Activated B cell treated with CpG ODN at 0.5 μM for 24 hours (primary cell): ENCODE measurements at places on chromosomes 7 and 10. TPM values are rescaled to one million over a fixed set of nuclear protein-coding genes. Genes with fewer than 3 reads are reported as not detected.

The MAGI2 gene
- total RNA-seq: 0.38 and 0.46 TPM in 2 replicates

The TMEM184A gene
- not detected in 2 replicates for total RNA-seq

- DNase-seq: no peak
These were observed 158.9 kb downstream of the MLLT10 start for GRCh38 chr10:21692916-21693315.

DNA sequence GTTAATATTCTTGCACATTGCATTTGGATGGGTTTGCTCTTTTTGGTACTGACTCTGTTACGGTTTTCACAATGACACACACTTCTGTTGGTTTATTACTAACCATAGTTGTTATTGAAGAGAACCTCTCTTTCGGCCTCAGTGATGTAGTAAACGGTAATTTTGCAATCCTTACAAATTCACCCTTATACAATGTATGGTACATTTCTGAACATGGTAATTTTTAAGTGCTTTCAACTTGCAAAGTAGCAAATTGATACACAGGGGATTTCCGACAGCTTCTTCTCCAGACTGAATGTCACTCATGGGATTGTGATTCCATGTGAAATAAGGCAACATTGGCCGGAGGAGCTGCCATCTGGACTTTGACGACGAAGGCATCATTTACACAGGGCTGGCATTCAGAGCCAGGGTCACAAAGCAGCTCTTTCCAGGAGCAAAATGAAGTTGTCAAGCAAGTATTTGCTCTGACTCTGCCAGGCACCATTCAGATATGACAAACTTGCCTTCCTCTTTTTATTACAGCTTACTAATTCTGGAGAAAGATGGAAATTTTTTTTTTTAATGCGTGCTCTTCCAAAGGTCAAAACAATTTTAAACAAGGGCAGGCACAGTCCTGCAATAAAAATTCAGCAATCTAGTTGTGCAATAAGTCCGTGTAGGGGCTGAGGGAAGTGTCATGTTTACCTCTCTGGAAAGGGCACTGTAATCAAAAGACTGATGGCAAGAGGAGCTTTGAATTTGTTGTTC lies 711.5 kb upstream of the C7orf33 start:
- DNase-seq: no peak

- no peak for DNase-seq
These were observed 15.6 kb downstream of the SUFU start for GRCh38 chr10:102519246-102519825.

- DNase-seq: no peak
These were observed 41.7 kb downstream of the SP8 start for GRCh38 chr7:20744954-20745446.

DNA sequence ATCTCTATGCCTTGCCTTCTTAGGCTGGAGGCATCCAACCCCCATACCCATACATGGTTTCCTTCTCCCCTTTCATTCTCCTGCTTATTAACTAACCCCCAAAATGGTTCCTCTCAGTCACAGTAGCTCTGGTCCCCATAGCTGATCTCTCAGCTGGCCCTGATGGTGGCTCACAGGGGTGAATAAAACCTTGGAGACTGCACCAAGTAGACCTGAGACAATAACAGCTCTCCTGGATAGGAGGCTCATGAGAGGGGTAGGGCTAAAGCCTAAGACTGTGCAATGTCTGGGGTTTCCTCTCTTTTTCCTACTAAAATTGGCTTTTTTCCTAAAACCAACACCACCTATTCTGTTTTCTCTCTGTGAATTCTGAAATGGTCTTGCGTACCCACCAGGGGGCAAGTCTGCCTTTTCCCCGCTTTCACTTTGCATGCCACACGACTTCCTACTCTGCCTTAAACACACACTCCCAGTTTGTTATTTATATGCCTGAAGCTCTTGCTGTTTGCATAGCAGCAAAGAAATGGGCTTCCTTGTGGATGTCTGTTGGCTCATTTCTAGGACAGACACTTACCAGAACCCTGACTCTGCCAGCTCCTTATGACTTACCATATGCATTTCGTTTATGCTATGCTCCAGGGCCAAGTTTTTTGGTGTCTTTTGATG lies 18.4 kb upstream of the PON1 start:
- DNase-seq: no peak
